NB4 (cell line): ENCODE measurements at places on chromosomes 7 and 10.

DNA sequence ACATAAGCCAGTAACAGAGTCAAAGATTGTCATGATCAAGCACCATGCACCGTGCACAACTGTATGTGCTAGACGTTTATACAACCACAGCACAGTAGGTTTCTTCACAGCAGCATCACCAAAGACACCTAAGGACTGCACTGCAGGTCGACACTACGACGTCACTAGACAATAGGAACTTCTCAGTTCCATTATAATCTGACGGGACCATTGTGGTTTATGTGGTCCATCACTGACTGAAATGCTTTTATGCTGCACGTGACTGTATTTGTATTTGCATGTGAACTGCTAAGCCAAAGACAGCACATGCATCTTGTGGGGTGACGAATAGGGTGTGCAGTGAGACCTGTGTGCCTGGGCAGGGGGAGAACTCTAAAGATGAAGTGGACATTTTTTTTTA lies 164.9 kb downstream of the PARD3 start:
- DNase-seq = peak; percentile 7

DNA sequence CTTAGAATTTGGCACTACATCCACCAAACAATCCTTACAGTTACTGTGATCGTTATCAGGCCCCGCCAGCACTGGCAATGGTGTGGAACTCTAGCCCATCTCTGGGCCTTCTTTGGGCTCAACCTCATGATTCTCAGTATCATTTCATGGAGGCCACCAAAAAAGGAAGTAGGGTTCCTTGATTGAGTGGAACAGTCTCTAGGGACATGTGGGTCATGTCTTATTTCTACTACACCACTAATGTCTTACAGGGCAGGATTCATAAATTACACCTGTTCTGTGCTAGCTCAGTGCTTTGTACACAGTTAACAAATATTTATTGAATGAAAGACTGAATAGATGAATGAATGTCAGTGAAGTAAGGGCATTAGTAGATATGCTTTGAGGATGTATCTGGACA lies 53.9 kb downstream of the AP3M1 start:
- DNase-seq = peak; percentile 78

DNA sequence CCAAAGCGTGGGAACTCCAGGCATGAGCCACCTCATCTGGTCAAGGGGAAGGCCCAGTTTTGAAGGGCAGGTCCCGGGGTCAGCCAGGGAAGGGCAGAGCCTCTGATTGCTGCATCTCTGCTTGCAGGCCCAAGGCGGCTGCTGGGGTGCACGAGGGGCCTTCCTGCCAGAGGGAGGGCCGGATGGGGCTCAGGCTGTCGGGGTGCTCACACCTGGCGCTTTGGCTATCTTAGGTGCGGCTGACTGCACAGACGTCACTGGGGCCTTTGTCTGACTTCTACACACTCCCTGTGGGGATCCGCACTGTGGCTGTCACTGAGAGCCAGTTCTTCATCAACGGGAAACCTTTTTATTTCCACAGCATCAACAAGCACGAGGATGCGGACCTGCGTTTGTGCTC lies 68.7 kb downstream of the ZNF727 start:
- no peak for DNase-seq

GRCh38 chr10:2120746-2121145 lies 383.4 kb upstream of the ADARB2 start:
- DNase-seq = no peak

- DNase-seq = no peak
Measured at GRCh38 chr7:33711231-33712019, 193.9 kb upstream of the BMPER start.

GRCh38 chr7:50803359-50804337 lies 21.0 kb upstream of the GRB10 start:
- DNase-seq = no peak

DNA sequence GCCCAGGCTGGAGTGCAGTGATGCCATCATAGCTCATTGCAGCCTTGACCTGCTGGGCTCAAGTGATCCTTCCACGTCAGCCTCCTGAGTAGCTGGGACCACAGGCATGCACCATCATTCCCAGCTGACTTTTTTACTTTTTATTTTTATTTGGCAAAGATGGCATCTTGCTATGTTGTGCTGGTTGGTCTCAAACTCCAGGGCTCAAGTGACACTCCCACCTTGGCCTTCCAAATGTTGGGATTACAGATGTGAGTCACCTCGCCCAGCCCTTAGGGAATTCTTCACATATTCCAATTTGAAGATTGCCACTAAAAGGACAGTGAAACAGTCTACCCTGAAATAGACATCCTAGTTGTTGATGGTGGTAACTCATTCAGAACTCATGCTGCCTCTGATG lies 27.7 kb downstream of the SUGCT start:
- DNase-seq = no peak

- no peak for DNase-seq
Measured at GRCh38 chr7:48421357-48421756, 250.1 kb downstream of the ABCA13 start.

GRCh38 chr10:101529207-101529606 lies 58.9 kb downstream of the POLL start:
- DNase-seq = no peak

DNA sequence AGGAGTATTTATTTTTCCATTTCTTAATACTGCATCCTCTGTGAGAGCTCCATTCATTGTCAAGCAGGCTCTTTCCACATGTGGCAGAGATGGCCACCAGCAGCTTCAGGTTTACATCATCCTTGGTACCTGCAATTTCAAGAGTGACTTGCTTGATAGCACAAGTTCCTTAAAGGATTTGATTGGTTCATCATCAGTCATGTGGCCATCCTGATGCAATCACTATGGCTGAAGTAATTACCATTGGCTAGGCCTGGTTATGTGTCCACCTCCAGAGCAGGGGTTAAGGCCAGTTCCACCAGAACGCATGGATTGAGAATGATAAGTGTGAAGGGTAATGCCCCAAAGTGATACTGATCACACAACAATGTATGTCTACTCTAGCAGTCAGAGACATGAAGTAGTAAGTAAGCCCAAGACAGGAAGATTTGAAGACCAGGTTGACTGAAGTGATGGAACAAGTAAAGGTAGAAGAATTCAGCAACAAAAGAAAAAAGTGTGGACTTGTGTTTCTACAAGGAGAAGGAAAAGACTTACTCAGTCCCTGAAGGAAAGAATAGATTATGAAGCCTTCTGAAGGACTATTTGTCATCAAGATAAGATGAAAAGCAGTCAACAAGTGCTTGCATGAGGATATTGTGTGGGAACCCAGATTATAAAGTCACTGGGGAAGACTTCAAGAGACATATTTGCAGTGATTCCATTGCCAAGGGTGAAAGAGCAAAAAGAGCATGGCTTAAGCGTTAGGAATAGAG lies 26.4 kb upstream of the PRKAR2B start:
- no peak for DNase-seq

- no peak for DNase-seq
Measured at GRCh38 chr7:141225916-141226618, 152.2 kb downstream of the TMEM178B start.

- peak; percentile 20 for DNase-seq
Measured at GRCh38 chr7:66331883-66332282, 126.7 kb downstream of the TPST1 start.

GRCh38 chr7:142231716-142232115 lies 26.1 kb downstream of the PRSS58 start:
- peak; percentile 55 for DNase-seq
